ENCODE measurements at places on chromosomes 3 and 15.

DNA sequence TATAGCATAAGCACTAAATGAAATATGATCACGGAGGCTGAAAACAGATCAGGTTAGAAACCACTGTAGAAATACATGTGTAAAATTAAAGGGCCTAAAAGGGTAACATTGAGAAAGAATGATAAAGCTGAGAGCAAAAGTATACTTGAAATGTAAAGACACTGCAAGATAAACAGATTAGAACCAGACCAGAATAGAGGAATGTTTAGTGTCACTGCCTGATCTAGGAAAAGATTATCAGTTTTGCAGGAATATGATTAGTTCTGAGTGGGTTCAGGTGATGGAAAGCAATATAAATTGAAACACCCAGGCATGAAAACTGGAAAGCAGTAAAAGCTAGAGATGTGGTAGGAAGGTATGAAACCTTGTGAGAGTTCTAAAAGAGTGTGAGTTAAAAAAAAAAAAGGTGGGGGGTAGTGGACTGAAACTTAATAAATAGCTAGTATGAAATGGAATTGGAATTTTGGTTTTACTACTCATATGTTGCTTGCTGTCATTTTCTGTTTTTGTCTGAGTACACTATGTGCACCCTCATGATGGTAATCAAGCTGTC lies 16.0 kb upstream of the C3orf38 start:
- DNase-seq = no peak

- no peak for DNase-seq
These were observed 147.2 kb downstream of the ALCAM start for GRCh38 chr3:105513886-105514285.

GRCh38 chr15:70357453-70357852 lies 259.7 kb upstream of the TLE3 start:
- DNase-seq = no peak

DNA sequence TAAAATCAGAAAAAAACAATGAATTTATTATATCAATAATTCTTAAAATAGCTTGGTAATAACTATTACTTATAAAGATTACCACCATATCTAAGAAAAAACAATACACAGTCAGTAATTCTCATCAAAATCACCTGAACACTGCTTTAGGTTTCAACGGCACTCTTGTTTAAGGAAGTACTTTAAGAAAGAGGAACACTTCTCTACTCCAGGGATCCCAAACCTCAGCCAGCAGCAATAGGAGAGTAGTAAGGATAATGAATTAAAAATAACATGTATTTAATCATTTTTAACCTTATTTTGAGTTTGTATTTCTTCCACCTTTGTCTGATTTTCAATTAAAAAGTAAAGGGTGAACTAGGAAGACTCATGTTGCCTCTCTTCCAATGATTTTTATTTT lies 494.0 kb upstream of the NR2F2 start:
- DNase-seq = peak; percentile 4

GRCh38 chr3:11335056-11335608 lies 62.9 kb downstream of the ATG7 start:
- DNase-seq = peak; percentile 78

DNA sequence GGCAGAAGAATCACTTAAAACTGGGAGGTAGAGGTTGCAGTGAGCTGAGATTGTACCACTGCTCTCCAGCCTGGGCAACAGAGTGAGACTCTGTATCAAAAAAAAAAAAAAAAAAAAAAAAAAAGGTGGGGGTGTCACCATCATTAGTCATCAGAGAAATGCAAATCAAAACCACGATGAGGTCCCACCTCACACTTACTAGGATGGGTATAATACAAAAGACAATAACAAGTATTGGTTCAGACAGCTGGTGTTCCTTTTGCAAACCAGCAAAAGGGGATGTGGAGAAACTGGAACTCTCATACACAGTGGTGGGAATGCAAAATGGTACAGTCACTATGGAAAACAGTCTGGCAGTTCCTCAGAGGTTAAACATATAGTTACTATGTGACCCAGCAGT lies 78.7 kb upstream of the TSC22D2 start:
- no peak for DNase-seq

DNA sequence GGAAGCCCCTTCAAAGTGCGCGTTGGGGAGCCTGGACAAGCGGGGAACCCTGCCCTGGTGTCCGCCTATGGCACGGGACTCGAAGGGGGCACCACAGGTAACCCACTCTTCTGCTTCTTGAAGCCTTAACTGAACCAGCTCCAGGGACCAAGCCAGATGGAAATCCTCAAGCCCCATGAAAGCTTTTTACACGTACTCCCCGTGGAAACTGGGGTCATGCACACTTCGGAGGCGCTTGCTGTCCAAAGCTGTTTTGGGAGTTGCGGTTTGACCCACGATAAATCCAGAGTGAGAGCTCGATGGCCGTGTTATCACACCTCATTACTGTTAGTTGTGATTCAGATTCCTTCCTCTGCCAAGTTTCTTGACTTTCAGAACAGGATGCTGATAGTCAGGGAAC lies 47.5 kb downstream of the DNASE1L3 start:
- no peak for DNase-seq

DNA sequence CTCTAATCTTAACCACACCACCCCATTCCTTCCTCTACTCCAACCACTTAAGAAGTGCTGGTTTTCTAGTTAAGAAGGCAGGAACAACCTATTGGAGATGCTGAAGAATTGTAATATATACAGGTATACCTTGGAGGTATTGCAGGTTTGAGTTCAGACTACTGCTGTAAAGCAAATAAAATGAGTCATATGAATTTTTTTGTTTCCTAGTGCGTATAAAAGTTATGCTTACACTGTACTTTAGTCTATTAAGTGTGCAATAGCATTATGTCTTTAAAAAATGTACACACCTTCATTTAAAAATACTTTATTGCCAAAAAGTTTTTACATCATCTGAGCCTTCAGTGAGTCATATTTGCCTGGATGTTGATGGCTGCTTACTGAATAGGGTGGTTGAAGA lies 22.5 kb downstream of the TOPAZ1 start:
- no peak for DNase-seq
